ENCODE measurements at places on chromosomes 6 and 20. TPM values are rescaled to one million over a fixed set of nuclear protein-coding genes. Genes with fewer than 3 reads are reported as not detected.
A peak's percentile ranks its signal among the peaks of the same experiment; 100 is the strongest.

THBD gene
- not detected for total RNA-seq

MPIG6B gene
- not detected for total RNA-seq

- DNase-seq, result no peak
Measured at GRCh38 chr6:10580570-10580969, 59.4 kb downstream of the GCNT2 start.

GRCh38 chr6:166515072-166515810 lies 71.2 kb downstream of the RAMACL start:
- no peak for DNase-seq

GRCh38 chr6:148565321-148565926 lies 181.4 kb upstream of the UST start:
- no peak for DNase-seq

- no peak for DNase-seq
Measured at GRCh38 chr6:40556023-40556422, 31.1 kb downstream of the LRFN2 start.

- no peak for DNase-seq
Measured at GRCh38 chr20:8427419-8428040, 295.5 kb downstream of the PLCB1 start.

GRCh38 chr6:31172973-31173384 lies 2.5 kb upstream of the POU5F1 start:
- no peak for DNase-seq

DNA sequence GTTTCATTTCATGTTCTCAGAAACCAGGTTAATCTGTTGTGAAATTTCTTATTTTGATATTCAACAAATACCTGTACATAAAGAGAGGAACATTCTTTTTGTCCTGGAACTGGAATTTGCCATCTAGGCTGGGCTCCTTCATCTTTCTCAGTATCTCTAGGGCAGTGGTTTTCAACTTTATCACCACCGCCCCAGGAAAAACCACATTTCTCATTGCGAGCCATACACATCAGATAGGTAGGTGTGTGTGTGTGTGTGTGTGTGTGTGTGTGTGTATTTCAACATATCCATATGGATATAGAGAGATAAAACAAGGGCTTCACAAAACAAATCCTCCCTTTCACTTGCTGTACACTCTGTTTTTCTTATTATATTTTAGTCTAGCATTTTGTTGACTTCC lies 24.1 kb downstream of the BFSP1 start:
- DNase-seq, result peak; percentile 36

DNA sequence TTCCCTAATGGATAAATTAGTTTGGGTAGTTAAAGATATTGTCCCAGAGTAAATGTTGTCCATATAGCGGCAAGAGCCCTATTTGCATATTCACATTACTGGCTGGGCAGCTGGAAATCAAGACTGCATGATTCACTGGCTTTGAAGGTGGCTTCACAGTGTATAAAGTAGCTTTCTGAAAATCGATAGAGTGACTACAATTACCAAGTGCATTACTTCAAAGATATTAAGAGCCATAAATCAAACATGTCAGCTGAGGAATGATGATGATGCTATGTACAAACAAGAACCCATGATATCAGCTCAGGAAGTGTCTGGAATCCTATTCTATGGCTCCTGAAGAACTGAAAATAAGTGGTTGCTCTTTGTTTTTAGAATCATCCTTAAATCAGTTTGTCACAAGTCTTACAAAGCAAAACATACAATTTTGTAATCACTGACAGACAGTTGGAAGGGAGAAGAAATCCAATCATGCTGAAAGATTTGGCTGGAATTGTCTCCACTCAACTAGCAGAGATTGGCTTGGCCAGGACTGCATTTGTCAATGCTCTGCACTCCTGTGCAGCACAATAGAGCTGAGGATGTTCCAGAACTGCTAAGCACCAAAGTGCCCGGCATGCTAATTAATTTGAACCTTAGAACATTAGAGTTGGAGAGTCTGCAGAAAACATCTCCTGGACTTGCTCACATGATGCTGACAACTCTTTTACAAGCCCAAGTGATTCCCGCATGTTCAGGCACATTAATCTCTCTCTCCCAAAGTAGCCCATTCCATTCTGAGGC lies 77.9 kb upstream of the B3GAT2 start:
- DNase-seq, result no peak

DNA sequence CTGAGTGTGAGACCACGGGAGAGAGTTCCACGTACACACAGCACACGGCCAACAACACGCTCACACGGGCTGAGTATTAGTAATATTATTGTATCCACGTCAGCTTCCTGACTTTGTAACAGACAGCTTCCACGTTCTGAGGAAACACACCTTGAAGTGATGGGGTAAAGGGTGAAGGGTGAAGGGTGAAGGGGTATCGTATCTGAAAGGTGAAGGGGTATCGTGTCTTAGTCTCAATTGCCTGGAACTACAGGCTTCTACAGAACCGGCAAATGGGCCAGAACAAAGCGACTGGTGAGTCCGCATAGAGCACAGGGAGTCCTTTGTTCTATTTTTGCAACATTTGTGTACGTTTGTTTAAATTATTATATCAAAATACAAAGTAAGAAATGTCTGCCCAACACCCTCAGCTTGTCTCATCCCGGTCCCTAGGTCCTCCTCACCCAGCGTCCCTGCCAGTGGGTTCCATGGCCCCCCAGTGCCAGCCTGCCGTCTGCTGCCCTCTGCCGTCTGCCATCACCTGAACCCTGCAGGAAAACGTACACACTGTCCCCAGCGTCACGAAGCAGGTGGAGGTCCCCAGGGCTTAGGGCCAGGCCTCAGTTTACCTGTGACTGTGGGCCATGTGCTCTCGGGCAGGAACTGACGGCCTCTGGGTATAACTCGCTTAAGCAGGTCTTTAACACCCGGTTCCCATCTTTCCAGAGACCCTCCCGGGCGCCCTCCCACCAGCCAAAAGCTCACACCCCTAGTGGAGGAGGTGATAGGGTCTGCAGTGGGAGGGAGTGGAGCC lies 4.4 kb upstream of the HELZ2 start:
- DNase-seq, result no peak

DNA sequence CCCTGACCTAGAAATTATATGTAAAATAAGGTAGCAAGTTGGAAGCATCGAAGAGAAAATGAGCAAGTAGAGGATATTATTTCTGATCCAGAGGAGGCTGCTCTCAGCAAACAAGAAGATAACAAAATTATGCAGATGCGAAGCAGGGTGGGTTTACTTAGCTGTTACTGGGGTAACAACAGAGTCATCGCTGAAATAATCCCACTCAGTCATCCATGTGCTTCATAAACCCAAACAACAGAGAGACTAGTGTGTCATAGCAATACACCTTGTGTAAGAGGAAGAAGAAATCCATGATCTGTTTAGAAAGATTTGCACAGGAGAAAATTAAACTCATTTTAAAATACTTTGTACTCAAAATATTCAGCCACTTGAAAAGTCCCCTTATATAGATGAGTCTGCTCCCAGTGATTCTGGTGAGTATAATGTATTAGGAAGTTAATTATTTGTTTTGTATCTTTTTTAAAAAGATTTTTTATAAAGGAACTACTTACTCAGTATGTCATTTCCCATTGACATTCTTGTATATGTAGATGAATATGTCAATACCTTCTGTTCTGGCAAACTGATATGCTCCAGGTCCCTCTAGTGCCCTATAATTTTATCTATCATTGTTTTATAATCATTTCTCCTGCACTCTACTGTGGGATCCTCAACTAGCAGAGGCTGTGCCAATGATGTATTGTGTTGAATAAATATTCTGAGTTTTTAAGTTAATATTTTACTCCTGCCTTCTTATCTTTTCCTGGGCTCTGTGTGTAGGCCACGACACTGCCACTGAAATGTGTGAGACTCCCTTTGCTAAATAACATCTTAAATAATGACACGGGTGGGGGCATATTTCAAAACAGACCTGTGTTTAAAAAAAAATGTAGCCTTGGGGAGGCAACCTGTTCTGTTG lies 8.6 kb upstream of the HIVEP2 start:
- DNase-seq, result no peak
